Sigmoid colon (tissue), 7 donors: ENCODE measurements at places on chromosomes 11 and 22. TPM values are rescaled to one million over a fixed set of nuclear protein-coding genes. Genes with fewer than 3 reads are reported as not detected.

Gene SAA1
- total RNA-seq, result 1.9 TPM

Gene OR51B4
- not detected for total RNA-seq

Gene MS4A6A
- total RNA-seq, result 66.0 TPM

Gene MYH9
- 182 TPM for total RNA-seq

Gene LBHD1
- 4.1 TPM for total RNA-seq

Gene CAPN5
- 5.1 TPM for total RNA-seq

Gene PATE2
- not detected for total RNA-seq

Gene CDC42EP2
- 11.0 TPM for total RNA-seq

Gene KCNC1
- total RNA-seq, result 0.36 TPM

Gene HBG1
- not detected for total RNA-seq

Gene POTEH
- total RNA-seq, result not detected

Gene POU2AF1
- 0.16 TPM for total RNA-seq

Gene OR52A1
- total RNA-seq, result not detected

Gene LMO2
- 12.7 TPM for total RNA-seq

Gene TRPM5
- not detected for total RNA-seq

Gene OR5AL1
- not detected for total RNA-seq

Gene MMP13
- total RNA-seq, result not detected

Gene TRMU
- total RNA-seq, result 21.9 TPM

Gene SEC14L2
- total RNA-seq, result 4.7 TPM

Gene FOLH1
- total RNA-seq, result 1.1 TPM

Gene HMOX1
- 107 TPM for total RNA-seq

Gene SUSD2
- total RNA-seq, result 1.2 TPM

Gene TBX10
- total RNA-seq, result not detected

Gene E2F8
- total RNA-seq, result not detected

Gene GSTT2
- total RNA-seq, result not detected

Gene NRXN2
- 6.8 TPM for total RNA-seq

Gene ATXN10
- 186 TPM for total RNA-seq

Gene C22orf42
- total RNA-seq, result not detected

Gene PKP3
- total RNA-seq, result 0.27 TPM

Gene OLFML1
- total RNA-seq, result 14.7 TPM
